ENCODE measurements at places on chromosomes 7 and 10.

- DNase-seq, result no peak
Measured at GRCh38 chr7:138398857-138399256, 61.2 kb upstream of the TRIM24 start.

- DNase-seq, result no peak
Measured at GRCh38 chr7:112145206-112145605, 61.0 kb downstream of the DOCK4 start.

- no peak for DNase-seq
Measured at GRCh38 chr10:111075577-111076185, 1.1 kb upstream of the ADRA2A start.

DNA sequence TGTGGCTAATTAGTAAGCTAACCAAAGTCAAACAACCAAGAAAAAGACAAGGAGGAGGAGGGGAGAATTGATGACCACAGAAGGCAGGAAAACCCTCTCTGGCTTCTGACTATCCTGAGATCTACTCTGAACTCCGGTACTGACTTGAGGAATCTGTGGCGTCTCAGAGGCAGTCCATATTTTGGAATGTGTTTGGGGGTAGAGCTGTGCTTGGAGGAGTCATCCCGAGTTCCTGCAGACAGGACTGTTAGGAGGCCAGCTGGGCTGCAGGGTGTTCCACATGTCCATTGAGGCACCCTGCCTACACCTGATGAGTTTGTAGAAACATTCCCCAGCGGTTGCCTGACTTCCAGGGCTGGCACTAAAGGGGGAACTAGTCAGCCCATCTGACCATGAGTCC is 91.6 kb downstream of the PLCE1 start:
- no peak for DNase-seq

DNA sequence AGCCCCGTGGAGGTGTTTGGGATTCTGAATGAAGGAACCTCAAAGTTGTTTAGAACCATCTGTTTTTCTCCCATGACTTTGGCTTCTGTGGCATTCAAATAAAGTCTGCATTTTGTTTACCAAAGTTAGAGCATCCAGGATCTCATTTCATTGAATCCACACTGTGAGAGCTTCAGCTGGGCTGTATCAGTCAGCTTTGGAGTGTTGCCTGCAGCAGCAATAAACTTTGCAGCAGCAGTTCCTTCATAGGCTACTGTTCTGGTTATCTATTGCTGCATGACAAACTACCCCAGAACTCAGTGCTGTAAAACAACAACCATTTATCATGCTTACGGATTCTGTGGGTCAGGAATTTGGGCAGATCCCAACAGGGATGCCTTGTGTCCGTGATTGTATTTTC is 1575.2 kb upstream of the LRRTM3 start:
- no peak for DNase-seq

GRCh38 chr10:100979791-100980272 is 7.5 kb downstream of the MRPL43 start:
- DNase-seq, result no peak

- no peak for DNase-seq
Measured at GRCh38 chr10:94150541-94151184, 156.9 kb downstream of the PLCE1 start.

DNA sequence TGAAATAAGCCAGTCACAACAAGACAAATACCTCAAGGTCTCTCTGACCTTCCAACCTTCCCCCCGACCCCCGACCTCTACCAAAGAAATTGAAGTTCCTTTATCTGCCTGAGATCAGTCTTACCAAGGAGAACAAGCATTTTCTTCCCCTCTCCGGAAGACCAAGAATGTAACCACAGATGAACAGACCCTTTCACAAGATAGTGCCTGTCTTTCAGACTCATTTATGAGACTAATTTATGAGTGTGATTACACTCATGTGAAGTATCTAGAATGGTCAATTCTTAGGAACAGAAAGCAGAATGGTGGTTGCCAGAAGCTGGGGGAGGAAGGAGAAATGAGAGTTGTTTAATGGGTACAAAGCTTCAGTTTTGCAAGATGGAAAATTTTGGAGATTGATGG is 108.9 kb upstream of the MKLN1 start:
- no peak for DNase-seq

GRCh38 chr10:119651514-119652360 is 557 bp downstream of the BAG3 start:
- no peak for DNase-seq

DNA sequence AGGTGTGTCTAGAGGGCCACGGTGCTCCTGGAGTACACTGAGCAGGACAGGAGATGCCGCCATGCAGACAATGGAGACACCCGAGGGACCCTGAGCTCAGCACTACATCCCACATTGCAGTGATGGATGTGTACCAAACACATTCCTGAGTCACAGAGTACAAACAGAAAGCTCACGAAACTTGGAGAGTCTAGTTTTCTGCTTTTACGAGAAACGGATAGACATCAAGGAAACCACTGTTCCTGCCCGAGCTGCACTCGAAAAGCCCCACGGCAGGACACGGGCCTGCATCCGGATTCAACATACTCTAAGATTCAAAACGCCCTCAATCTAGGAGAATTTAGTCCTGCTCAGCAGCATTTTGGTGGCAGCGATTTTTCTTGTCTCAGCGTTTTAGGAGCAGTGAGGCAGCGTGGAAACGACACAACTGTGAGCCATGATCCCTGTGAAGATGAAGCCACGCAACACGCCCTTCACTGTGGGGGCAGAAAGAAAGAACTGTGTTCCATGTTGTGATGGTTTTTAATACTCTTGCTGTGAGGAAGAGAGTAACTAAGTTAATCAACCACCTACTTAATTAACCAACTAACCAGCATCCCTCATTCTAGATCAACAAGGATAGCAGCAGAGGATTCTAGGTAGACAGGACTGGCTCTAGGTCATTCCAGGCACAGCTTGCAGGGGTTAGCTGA is 3.2 kb downstream of the TNS3 start:
- no peak for DNase-seq

GRCh38 chr7:94679358-94679757 is 23.4 kb upstream of the SGCE start:
- DNase-seq, result no peak
